ENCODE measurements at places on chromosomes 11 and 22.

GRCh38 chr11:10004526-10005113 is 289.4 kb downstream of the SBF2 start:
- ATAC-seq: no peak

- ATAC-seq: no peak
Observed at GRCh38 chr22:39068033-39068785, 8.9 kb upstream of the APOBEC3G start.

- ATAC-seq: no peak
Observed at GRCh38 chr11:118092907-118093571, 6.3 kb upstream of the SMIM35 start.

DNA sequence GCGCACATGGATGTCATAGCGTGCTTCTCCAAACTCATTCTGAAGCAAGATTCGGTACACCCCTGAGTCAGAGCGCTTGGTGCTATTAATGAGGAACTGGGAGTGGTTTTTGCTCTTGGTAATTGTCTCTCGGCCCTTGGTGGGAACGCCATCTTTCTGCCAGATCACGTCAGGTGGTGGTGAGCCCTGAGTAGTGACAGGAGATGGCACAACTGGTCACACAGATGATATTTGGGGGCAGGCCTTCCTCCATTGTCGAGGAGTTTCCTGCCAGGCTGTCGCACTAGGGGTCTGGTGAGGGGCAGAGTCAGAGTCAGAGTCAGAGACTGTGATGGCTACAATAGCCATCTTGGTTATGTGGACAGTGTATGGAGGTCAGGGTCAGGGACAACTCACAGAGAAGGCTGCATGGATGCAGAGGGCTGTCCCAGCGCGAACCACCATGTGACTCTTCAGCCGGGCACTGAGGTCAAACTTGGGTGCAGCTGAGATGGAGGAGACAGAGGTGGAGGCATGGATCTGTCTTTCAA is 9.3 kb downstream of the TMEM86A start:
- ATAC-seq: no peak

GRCh38 chr11:61516675-61517572 is 8.4 kb downstream of the LRRC10B start:
- no peak for ATAC-seq

GRCh38 chr11:57335023-57335342 is 709 bp downstream of the SSRP1 start:
- ATAC-seq: no peak

- ATAC-seq: no peak
Observed at GRCh38 chr11:77379253-77379652, 77.8 kb upstream of the GDPD4 start.

GRCh38 chr11:19347911-19348310 is 107.2 kb upstream of the E2F8 start:
- ATAC-seq: no peak

GRCh38 chr11:131957201-131957600 is 586.8 kb downstream of the NTM start:
- no peak for ATAC-seq

DNA sequence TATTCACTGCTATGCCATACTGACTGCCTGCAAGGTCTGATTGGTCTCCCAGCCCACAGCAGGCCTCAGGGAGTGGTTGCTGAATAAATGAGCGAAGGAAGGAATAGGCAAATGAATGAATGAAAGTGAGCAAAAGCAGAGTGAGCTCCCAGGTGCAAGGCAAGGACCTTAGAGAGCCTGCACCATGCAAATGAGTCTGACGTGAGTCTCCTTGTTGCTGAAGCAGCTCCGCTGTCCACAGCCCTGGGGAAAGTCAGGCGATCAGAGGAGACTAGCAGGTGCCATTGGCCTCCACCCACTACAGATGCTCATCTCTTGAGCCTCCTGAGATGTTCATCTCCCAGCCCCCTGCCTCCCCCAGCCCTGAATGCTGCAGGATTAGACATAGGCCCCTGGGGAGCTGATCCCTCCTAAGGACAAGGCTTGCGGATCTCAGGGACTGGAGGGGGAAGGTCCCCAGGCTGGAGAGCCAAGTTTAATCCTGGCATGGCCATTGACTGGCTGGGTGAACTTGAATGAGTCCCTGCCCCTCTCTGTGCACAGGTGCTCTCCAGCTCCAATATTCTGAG is 22.1 kb downstream of the GDPD5 start:
- no peak for ATAC-seq

- ATAC-seq: no peak
Observed at GRCh38 chr22:27795696-27796517, 5.6 kb downstream of the MN1 start.

All from activated CD4-positive, CD25-positive, alpha-beta regulatory T cell treated with anti-CD3 and anti-CD28 coated beads, Interleukin-2, amount 50 U/mL, for 24 hours (primary cell).